ENCODE measurements at places on chromosomes 7 and 10. TPM values are rescaled to one million over a fixed set of nuclear protein-coding genes. Genes with fewer than 3 reads are reported as not detected.

The GPR15LG gene
- polyA plus RNA-seq, result not detected

The COBL gene
- 40.3 TPM for polyA plus RNA-seq

The CUTC gene
- 21.7 TPM for polyA plus RNA-seq

The IRF5 gene
- polyA plus RNA-seq, result 3.3 TPM

The KNDC1 gene
- polyA plus RNA-seq, result not detected

The WEE2 gene
- polyA plus RNA-seq, result 2.1 TPM

The CALML3 gene
- polyA plus RNA-seq, result 0.27 TPM

The ZNF488 gene
- 2.7 TPM for polyA plus RNA-seq

The C10orf67 gene
- 0.07 TPM for polyA plus RNA-seq

DNA sequence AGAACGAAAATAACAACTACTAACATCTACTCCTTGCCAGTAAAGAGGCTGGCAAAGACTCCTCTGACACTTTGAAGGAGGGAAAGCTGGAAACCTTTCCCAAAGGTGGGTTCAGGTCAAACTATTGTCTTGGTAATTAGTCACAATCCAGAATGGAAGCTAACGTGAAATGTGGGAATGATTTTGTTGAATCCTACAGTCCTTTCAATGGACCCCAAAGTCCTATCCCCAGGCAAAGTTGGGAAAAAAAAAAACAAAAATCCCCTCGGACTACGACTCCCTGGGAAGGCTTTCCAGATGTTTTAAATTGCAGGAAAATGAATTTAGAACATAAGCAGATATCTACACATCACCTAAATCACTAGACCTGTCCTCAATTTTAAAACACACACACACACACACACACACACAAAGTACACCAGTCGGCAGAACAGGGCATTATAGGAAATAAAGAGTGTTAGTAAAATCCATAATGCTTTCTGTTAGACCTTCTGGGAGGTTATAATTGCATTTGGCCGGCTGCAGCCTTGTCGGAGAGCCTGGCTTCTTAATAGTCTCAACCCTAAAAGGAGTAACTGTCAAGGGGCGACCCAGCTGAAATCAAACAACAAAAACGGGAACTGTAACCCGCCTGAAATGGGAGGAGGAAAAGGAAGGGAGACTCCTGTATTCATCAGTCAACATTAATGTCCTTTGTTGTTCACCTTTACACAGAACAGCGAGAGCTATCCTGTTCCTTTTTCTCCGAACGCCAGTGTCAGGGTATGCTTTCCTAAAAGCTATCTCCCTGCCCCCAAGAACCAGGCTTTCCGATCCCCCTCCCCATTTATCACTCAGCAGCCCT, 1.5 kb downstream of the DOCK4 start:
- DNase-seq, result peak; percentile 9
- no peaks in the 10 kb centered on the region for H3K4me1 ChIP-seq
- peak overlapping the region; percentile 99 for H3K4me3 ChIP-seq
- H3K36me3 ChIP-seq, result no peaks in the 10 kb centered on the region
- H3K27ac ChIP-seq, result peak overlapping the region; percentile 63

GRCh38 chr7:29598613-29599012, 35.0 kb downstream of the PRR15 start:
- peak overlapping the region; percentile 71 for H3K27ac ChIP-seq
- no peaks in the 10 kb centered on the region for H3K27me3 ChIP-seq
- no peak overlapping the region for H3K4me3 ChIP-seq
- peaks cover 6% of the 10 kb centered on the region for H3K4me1 ChIP-seq
- DNase-seq, result peak; percentile 97

- peaks cover 20% of the 10 kb centered on the region for H3K36me3 ChIP-seq
- no peak overlapping the region for H3K4me3 ChIP-seq
- DNase-seq, result no peak
- H3K4me1 ChIP-seq, result no peaks in the 10 kb centered on the region
- H3K27me3 ChIP-seq, result no peaks in the 10 kb centered on the region
- H3K27ac ChIP-seq, result no peak overlapping the region
Observed at GRCh38 chr7:44759246-44759645, 10.6 kb downstream of the ZMIZ2 start.

DNA sequence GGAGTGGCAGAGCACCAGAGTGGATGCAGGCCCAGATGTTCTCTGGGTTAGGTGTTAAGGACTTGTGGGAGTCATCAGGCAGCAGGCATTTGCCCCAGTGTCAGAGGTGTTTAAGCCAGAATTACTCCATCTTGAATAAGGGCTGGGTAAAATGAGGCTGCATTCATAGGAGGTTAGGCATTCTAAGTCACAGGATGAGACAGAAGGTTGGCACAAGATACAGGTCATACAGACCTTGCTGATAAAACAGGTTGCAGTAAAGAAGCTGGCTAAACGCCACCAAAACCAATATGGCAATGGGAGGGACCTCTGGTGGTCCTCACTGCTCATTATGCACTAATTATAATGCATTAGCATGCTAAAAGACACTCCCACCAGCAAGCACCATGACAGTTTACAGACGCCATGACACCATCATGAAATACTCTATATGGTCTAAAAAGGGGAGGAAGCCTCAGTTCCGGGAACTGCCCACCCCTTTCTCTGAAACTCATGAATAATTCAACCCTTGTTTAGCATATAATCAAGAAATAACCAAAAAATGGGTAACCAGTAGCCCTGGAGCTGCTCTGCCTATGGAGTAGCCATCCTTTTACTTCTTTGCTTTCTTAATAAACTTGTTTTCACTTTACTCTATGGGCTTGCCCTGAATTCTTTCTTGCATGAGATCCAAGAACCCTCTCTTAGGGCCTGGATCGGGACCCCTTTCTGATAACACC, 882 bp upstream of the LRRC61 start:
- H3K36me3 ChIP-seq, result peaks cover 25% of the 10 kb centered on the region
- peak; percentile 48 for DNase-seq
- H3K4me1 ChIP-seq, result peaks cover 23% of the 10 kb centered on the region
- peak overlapping the region; percentile 88 for H3K4me3 ChIP-seq

GRCh38 chr7:39399986-39400385, 166.2 kb upstream of the YAE1 start:
- no peak overlapping the region for H3K4me3 ChIP-seq
- no peaks in the 10 kb centered on the region for H3K4me1 ChIP-seq
- H3K27ac ChIP-seq, result no peak overlapping the region
- no peaks in the 10 kb centered on the region for H3K27me3 ChIP-seq
- no peak for DNase-seq

- H3K27me3 ChIP-seq, result no peaks in the 10 kb centered on the region
- no peaks in the 10 kb centered on the region for H3K36me3 ChIP-seq
- no peaks in the 10 kb centered on the region for H3K4me1 ChIP-seq
- no peak overlapping the region for H3K27ac ChIP-seq
- H3K4me3 ChIP-seq, result no peak overlapping the region
Observed at GRCh38 chr10:99765672-99766301, 16.7 kb upstream of the ABCC2 start.

DNA sequence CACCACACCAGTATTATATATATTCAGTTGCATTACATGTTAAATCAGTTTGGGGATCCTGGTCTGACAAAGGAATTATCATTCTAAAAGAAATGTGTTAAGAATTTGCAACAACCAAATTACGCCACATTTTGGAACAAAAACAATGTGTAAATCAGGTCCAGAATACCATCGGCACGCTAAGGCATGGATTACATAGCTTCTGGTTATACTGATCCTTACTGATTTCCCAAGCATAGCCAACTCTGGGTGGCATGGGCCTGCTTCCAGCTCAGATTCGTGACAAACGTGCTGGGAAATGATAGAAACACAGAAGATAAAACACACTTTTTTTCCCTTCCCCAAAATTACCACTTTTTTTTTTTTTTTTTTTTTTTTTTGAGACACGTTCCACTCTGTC, 660.0 kb downstream of the SORCS1 start:
- no peak overlapping the region for H3K27ac ChIP-seq
- DNase-seq, result no peak
- H3K4me3 ChIP-seq, result no peak overlapping the region
- H3K36me3 ChIP-seq, result no peaks in the 10 kb centered on the region

DNA sequence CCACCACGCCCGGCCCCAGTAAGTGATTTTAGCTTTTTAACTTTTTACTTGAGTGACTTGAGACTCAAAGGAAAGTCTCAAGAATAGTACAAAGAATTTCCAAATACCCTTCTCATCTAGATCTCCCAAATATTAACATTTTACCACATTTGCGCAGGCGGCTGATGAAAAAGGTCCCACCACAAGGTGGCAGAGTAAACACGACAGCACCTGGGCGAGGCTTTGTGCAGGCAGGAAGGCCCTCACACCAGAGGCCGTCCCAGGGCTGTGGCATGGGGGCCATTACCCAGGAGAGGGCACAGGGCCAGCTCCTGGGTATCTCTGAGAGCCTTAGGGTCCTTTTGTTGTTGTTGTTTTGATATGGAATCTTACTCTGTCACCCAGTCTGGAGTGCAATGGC, 50.0 kb upstream of the WIPI2 start:
- no peaks in the 10 kb centered on the region for H3K27me3 ChIP-seq
- no peaks in the 10 kb centered on the region for H3K4me1 ChIP-seq
- no peak overlapping the region for H3K27ac ChIP-seq
- H3K36me3 ChIP-seq, result no peaks in the 10 kb centered on the region
- H3K4me3 ChIP-seq, result no peak overlapping the region
- peak; percentile 17 for DNase-seq

DNA sequence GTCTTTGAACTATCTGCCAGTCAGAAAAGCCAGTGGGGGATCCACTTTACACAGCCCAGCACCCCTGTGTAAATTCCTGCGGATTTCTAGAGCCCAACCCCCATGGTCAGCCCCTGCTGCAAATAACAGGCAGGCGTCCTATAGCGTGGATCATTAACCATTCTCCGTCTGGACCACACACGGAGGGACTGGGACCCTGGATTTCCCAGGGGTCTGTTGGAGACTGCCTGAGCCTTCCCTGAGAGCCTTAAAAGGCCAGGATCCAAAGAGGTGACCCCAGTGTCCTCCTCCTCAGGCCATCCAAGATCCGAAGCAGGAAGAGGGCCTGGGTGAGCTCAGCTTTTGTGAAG, 11.2 kb upstream of the GRID1 start:
- no peak for DNase-seq
- no peak overlapping the region for H3K4me3 ChIP-seq
- no peak overlapping the region for H3K27ac ChIP-seq
- H3K27me3 ChIP-seq, result peaks cover 5% of the 10 kb centered on the region
- no peaks in the 10 kb centered on the region for H3K4me1 ChIP-seq
- H3K36me3 ChIP-seq, result no peaks in the 10 kb centered on the region

DNA sequence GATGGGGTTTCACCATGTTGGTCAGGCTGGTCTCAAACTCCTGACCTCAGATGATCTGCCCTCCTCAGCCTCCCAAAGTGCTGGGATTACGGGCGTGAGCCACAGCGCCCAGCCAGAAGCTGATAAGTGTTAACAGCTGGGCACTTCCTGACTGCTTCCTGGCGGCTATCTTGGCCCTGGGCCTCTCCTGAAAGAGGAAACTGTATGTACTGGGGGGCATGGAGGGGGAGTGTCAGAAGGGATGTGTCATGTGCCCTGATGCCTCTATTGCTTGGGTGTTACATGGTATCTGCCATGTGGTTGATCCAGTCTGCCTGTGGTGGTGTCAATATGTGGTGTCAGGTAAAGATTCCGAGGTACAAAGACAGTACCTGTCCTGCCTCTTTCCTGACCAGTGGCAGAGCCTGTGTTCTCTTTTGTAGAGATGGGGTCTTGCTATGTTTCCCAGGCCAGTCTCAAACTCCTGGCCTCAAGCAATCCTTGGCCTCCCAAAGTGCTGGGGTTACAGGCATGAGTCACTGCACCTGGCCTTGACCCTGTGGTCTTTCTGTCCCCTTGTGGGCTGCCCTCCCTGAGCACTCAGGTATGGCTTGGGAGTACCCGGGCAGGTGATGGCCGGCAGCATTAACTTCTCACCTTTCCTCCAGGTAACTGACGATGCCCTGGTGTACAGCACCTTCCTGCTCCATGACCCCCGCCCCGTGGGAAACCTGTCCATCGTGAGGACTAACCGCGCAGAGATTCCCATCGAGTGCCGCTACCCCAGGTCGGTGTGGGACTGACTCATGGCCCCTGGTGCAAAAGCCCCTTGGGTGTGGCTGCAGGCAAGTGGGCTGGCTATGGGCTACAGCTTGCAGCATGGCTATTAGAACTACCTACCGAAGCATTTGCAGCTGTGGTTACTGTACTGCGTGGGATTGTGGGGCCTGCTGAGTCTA, 4.4 kb downstream of the ZP3 start:
- H3K4me1 ChIP-seq, result no peaks in the 10 kb centered on the region
- H3K27me3 ChIP-seq, result no peaks in the 10 kb centered on the region
- no peak overlapping the region for H3K4me3 ChIP-seq
- H3K27ac ChIP-seq, result no peak overlapping the region

GRCh38 chr7:131533566-131534561, 22.6 kb downstream of the PODXL start:
- no peaks in the 10 kb centered on the region for H3K27me3 ChIP-seq
- no peak overlapping the region for H3K27ac ChIP-seq
- no peaks in the 10 kb centered on the region for H3K36me3 ChIP-seq
- no peak for DNase-seq
- no peak overlapping the region for H3K4me3 ChIP-seq
- no peaks in the 10 kb centered on the region for H3K4me1 ChIP-seq

- no peak overlapping the region for H3K4me3 ChIP-seq
- H3K27me3 ChIP-seq, result no peaks in the 10 kb centered on the region
- DNase-seq, result no peak
- no peak overlapping the region for H3K27ac ChIP-seq
- no peaks in the 10 kb centered on the region for H3K36me3 ChIP-seq
Observed at GRCh38 chr7:4009211-4010060, 672.7 kb upstream of the FOXK1 start.

GRCh38 chr10:60236869-60237524, 152.7 kb downstream of the ANK3 start:
- H3K4me1 ChIP-seq, result no peaks in the 10 kb centered on the region
- no peak overlapping the region for H3K27ac ChIP-seq
- H3K4me3 ChIP-seq, result no peak overlapping the region
- no peaks in the 10 kb centered on the region for H3K36me3 ChIP-seq
- H3K27me3 ChIP-seq, result no peaks in the 10 kb centered on the region
- no peak for DNase-seq

DNA sequence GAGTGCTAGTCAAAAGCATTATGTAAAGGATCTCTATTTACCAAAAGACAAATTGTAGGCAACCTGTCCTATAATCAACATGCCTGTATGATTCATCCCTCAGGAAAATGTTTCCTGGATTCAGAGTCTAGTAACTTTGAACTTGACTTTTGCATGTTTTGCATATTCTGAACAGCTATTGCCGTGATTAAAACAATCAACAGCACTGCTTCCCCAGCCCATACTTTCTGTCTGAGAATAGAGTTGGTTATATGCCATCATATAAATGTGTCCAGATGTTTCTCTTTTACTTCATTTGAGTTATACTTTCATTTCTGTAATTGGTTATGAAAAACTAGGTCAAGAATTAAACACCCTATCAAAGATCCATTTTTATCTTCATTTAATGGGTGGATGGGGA, 83.5 kb downstream of the ZMYND11 start:
- DNase-seq, result peak; percentile 58
- H3K4me1 ChIP-seq, result no peaks in the 10 kb centered on the region
- no peaks in the 10 kb centered on the region for H3K27me3 ChIP-seq
- peaks cover 3% of the 10 kb centered on the region for H3K36me3 ChIP-seq

Data from small intestine (tissue), 16 donors.